Foreskin keratinocyte (primary cell): ENCODE measurements at places on chromosomes 4 and X. TPM values are rescaled to one million over a fixed set of nuclear protein-coding genes. Genes with fewer than 3 reads are reported as not detected.

The TMEM31 gene
- not detected in 2 replicates for total RNA-seq

The PRR32 gene
- total RNA-seq: not detected in 2 replicates

The DAPP1 gene
- total RNA-seq: 54.2 and 60.6 TPM in 2 replicates

The NLGN3 gene
- 0.03 TPM in 1 of 2 replicates, not detected in the other for total RNA-seq

The C4orf36 gene
- total RNA-seq: 2.8 and 3.2 TPM in 2 replicates

The QRFPR gene
- 0.18 and 0.20 TPM in 2 replicates for total RNA-seq

The ETNPPL gene
- not detected in 2 replicates for total RNA-seq

The ADH7 gene
- not detected in 2 replicates for total RNA-seq

The MAP3K15 gene
- total RNA-seq: 0.07 and 0.10 TPM in 2 replicates

The MAGEA9B gene
- total RNA-seq: not detected in 2 replicates

The CTAG1A gene
- not detected in 2 replicates for total RNA-seq

The CFAP47 gene
- not detected in 2 replicates for total RNA-seq

The PABPC1L2A gene
- not detected in 2 replicates for total RNA-seq

The SASH3 gene
- not detected in 2 replicates for total RNA-seq

The AWAT2 gene
- not detected in 2 replicates for total RNA-seq

The TBC1D25 gene
- 9.3 and 9.4 TPM in 2 replicates for total RNA-seq

The CWH43 gene
- total RNA-seq: 10.2 and 42.0 TPM in 2 replicates

The FRMD7 gene
- total RNA-seq: not detected in 2 replicates

The LAS1L gene
- 42.0 and 48.6 TPM in 2 replicates for total RNA-seq
